Esophagus squamous epithelium (tissue), 5 donors: ENCODE measurements at places on chromosomes 6 and 20. TPM values are rescaled to one million over a fixed set of nuclear protein-coding genes. Genes with fewer than 3 reads are reported as not detected.
A peak's percentile ranks its signal among the peaks of the same experiment; 100 is the strongest.

ARMC2 gene
- total RNA-seq = 4.1 TPM

CGAS gene
- 3.0 TPM for total RNA-seq

ARMH2 gene
- total RNA-seq = not detected

ANGPT4 gene
- total RNA-seq = under 0.01 TPM

FAM83C gene
- total RNA-seq = 37.9 TPM

RPL10A gene
- total RNA-seq = 1,152 TPM

GPLD1 gene
- total RNA-seq = 0.35 TPM

CST5 gene
- not detected for total RNA-seq

SLC17A9 gene
- 2.1 TPM for total RNA-seq

GRCh38 chr6:150641398-150642139 is 41.9 kb downstream of the PLEKHG1 start:
- H3K36me3 ChIP-seq = no peaks in the 10 kb centered on the region
- peak overlapping the region; percentile 33 for H3K27ac ChIP-seq
- no peaks in the 10 kb centered on the region for H3K27me3 ChIP-seq
- no peak overlapping the region for H3K4me3 ChIP-seq

DNA sequence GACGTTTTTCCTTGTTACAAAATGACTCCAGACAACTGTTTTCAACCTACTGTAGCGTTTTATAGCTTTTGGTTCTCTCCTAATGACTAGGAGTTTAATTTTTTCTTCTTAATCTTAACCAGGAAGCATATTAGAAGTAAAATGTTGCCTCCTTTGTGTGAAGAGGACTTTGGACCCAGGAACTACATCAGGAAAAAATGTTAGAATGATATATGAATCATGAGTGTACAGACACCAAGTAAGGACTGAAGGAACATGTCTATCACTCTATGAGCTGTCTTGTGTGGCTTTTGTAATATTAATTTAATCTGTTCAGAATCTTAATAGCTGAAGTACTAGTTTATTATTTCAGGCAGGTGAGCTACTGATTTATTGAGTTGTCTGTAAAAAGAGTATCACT is 71.0 kb upstream of the MARCKS start:
- no peak for DNase-seq
- H3K4me3 ChIP-seq = no peak overlapping the region

GRCh38 chr6:67433124-67433523 is 1202.0 kb upstream of the ADGRB3 start:
- no peak for DNase-seq
- H3K4me3 ChIP-seq = no peak overlapping the region
- no peaks in the 10 kb centered on the region for H3K36me3 ChIP-seq

GRCh38 chr6:166769648-166770047 is 142.6 kb upstream of the RPS6KA2 start:
- H3K4me1 ChIP-seq = no peaks in the 10 kb centered on the region
- DNase-seq = no peak
- H3K4me3 ChIP-seq = no peak overlapping the region
- H3K27ac ChIP-seq = no peak overlapping the region
- H3K36me3 ChIP-seq = no peaks in the 10 kb centered on the region

DNA sequence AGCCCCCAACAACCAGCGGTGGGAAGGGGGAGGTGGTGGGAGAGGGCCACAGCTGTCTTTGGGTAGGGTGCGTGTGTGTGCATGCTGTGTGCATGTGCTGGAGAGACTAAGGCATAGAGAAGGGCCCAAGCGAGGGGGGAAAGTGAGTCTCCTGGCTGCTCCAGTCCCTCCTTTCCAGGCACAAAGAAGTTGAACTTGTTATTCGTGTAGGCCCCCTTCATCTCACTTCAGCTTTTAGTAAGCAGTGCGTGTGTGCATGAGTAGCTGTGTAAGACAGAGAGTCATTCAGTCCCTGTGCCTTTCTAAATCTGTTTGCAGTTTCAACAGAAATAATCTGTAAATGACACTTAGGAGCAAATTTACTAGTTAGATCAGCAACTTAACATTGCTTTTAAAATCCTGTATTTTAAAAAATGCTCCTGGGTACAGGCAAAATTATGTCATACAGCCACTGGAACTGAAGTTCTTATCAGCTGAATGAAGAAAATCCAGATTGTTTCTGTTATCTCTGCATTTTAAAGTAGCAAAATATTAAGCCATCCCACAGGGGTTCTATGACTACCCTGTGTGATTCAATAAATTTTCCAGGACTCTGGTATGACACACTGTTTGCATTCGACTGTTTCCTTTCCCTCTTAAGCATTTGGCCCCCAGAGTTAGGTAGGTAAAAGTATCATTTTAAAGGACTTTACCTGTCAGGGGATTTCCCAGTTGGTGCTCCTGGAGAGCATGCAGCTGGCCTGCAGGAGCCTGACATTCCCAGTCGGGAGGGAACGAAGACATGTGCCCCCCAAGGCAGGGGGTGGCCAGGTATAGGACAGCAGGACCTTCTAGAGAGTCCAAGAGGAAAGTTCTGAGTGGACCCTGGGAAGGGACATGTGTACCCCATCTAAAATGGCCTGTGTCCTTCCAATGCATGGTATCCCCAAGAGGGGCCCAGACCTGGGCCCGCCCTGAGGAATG is 39.0 kb downstream of the MTRES1 start:
- H3K4me1 ChIP-seq = peaks cover 6% of the 10 kb centered on the region
- H3K27ac ChIP-seq = no peak overlapping the region
- H3K36me3 ChIP-seq = peaks cover 29% of the 10 kb centered on the region
- no peak for DNase-seq
- H3K27me3 ChIP-seq = no peaks in the 10 kb centered on the region

DNA sequence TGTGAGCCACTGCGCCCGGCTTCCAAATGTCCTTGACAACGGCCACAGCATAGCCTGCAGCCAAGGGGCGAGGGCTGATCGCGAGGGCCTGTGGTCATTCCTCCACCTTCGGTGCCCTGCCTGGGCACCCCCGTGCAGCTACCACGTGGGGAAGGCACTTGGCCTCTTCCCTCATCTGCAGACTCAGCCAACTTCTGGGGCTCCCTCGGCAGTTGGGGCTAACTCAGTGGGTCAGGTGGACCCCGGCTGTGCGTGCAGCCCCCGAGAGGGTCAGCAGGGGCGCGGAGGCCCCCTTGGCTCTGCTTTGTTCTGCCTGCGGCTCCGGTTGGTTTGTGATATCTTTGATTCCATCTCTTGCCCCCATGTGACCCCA is 52.9 kb upstream of the BHLHE23 start:
- no peak overlapping the region for H3K27ac ChIP-seq
- H3K36me3 ChIP-seq = no peaks in the 10 kb centered on the region
- no peaks in the 10 kb centered on the region for H3K27me3 ChIP-seq
- H3K4me3 ChIP-seq = no peak overlapping the region

DNA sequence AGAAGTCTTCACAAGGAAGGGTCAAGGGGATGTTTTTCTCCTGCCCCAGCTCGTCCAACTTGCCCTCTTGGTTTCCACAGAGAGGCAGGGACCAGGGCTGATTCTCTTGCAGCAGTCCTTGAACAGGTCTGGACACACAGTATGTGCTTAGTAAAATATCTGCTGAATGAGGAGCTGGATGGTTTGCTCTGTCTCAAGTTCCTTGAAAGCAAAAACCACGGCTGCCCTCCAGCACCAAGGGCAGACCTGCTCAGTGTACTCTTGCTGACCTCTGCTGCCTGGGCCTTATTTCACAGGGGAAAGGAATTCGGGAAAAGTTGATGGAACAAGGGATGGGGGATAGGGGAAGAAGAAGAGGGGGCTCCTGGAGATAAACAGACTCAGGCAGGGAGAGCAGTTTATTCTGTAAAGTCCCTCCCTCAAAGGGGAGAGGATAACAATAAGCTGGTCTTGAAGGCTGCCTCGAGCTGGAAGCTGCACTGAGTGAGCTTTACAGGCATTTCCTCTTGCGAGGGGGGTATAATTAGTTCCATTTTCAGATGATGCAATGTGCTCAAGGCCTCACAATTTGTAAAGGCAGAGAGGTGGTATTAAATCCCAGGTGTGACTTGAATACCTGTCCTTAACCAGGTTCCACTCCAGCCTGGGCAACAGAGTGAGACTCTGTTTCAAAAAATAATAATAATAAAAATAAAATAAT is 10.3 kb downstream of the KCNK5 start:
- no peaks in the 10 kb centered on the region for H3K36me3 ChIP-seq
- H3K4me3 ChIP-seq = no peak overlapping the region
- no peak for DNase-seq
- peaks cover 53% of the 10 kb centered on the region for H3K4me1 ChIP-seq
- H3K27ac ChIP-seq = no peak overlapping the region

DNA sequence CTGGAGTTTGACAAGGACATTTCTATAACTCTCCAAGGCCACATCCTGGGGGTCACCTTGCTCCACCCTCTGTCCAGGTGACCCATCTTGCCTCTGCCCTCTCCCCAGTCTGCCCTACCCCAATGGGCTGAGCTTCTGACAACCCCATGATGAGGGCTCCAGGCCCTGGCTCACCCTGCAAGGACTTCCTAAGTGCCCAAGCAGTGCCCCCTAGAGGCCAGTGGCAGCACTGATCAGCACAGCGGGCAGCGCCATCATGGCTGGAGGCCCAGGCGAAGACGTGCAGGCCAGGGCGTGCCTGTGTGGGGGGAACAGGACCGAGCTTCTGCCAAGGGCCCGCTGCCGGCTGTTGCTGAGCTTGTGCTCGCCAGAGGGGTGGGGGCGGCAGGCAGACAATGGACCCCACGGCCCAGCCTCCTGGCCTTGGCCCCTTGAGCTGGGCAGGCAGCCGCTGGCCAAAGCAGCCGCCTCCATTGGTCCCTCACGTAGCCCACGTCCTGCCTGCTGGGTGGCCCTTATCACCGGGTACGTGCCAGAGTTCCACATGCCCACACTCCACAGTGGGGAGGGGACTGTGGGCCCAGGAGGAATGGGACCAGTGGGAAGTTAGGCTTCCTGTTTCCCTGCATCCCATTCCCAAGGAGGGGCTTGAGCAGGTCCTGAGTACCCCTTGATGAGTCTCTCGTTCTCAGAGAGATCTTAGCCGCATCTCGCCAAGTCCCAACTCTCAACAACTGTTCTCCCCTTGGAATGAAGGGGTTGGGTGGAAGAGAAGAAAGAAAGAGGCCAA is 64.3 kb downstream of the MRPL14 start:
- H3K4me3 ChIP-seq = no peak overlapping the region
- no peaks in the 10 kb centered on the region for H3K27me3 ChIP-seq
- no peaks in the 10 kb centered on the region for H3K36me3 ChIP-seq
